ENCODE measurements at places on chromosomes 3 and 15.

GRCh38 chr3:127443581-127444375, 146.8 kb downstream of the TPRA1 start:
- DNase-seq = no peak

DNA sequence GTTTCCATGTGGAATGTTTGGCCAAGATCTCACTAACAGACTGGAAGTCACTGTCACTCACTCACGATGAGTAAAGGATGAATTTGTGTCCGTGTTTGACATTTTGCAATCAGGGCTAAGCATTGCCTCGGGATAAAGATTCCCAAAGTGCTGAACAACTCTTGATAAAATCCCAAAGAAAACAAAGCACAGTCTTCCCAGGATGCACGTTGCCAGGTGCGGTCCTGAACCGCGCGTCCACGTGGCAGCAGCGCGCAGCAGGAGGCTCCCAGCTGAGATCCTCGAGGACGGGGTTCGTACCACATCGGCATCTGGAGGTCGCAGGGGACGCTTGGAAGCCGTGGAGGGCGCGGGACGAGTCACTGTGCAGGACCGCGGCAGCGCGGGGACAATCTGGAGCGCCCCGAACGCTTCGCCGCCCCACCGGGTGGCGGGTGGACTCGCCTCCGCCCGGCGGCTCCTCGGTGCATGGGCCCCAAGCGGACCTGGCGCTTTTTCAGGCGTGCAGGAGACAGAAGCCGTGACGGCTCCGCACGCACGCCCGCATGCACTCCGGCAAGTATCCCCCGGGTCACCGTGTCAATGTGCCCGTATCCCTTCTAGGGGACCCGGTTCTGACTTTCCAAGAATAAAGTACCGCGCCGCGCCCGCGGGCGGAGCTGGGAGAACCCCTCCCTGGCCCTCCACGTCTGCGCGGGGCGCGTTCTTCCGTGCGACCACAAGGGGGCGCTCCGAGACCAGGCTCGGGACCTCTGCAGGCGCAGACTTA, 17.7 kb downstream of the CPN2 start:
- no peak for DNase-seq

DNA sequence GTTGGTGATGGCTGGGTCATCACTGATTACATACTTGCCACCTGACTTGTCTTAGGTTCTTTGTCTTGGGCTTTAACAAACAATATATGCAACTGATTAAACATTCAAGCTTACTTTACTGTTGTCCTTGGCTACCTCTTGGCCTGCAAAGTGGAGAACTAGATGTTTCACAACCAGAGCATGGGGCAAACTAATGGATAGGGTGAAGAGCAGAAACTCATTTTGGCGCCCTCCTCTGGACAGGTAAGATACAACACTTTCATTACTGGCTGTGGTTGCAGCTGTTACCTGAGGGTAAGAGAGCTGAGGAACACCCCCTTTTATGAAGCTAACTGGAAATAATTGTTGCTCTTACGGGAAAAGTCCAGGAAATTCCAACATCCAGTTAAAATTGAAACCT, 262.1 kb downstream of the NAALADL2 start:
- DNase-seq = no peak

GRCh38 chr15:90358124-90359033, 6.3 kb downstream of the ZNF774 start:
- no peak for DNase-seq

DNA sequence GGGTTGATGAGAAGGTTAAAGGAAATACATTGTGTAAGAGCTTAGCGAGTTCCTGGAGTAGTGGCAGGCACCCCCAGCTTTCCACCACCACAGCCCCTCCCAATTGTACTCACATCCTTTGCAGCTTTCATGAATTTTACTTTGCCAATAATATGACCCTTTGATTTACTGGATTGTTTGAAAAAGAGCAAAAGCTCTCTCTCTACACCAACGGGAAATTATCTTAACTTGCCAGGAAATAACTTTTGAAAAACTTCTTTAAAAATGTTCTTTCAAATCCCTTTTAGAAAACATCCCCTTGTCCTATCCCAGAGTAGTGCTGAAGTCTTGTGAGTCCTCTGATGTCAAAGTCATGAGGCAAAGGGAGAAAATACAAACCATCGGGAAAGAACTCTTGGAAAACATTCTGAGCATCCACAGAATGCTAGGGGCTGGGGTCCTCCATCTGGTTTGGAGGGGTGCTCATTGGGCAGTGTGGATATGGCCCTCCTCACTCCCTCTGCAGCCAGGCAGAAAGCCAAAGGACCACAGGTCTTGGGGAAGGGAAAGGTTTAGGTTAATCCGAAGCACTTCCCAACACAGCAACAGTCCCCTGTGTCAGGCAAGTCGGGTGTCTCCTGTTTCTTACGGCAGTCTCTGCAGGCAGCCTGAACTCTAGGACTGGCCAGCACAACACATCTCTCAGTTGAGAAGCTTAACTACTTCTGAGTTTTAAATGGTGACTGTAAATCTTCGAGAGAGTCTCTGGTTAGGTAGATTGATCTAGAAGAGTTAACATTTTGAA, 36.5 kb downstream of the BOC start:
- no peak for DNase-seq

DNA sequence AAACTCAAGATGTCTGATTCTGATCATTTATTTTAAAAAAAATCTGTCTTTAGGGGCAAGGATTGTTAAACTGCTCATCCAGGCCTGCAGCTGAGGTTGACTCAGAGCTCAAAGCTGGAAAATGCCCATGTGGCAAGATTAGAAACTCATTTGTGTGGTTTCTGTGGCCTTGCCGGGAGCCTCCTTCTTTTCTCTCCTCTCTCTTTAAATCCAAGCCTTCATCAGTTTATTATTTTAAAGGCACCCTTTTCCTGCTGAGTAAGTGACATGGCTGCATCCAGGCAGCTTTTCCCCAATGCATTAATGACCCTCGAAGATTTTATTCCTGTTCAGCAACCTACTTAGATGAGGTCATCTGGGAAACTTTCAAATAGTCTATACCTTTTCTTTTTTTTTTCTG, 221.3 kb upstream of the CDIN1 start:
- DNase-seq = no peak

GRCh38 chr3:148513096-148513543, 184.6 kb upstream of the AGTR1 start:
- no peak for DNase-seq

DNA sequence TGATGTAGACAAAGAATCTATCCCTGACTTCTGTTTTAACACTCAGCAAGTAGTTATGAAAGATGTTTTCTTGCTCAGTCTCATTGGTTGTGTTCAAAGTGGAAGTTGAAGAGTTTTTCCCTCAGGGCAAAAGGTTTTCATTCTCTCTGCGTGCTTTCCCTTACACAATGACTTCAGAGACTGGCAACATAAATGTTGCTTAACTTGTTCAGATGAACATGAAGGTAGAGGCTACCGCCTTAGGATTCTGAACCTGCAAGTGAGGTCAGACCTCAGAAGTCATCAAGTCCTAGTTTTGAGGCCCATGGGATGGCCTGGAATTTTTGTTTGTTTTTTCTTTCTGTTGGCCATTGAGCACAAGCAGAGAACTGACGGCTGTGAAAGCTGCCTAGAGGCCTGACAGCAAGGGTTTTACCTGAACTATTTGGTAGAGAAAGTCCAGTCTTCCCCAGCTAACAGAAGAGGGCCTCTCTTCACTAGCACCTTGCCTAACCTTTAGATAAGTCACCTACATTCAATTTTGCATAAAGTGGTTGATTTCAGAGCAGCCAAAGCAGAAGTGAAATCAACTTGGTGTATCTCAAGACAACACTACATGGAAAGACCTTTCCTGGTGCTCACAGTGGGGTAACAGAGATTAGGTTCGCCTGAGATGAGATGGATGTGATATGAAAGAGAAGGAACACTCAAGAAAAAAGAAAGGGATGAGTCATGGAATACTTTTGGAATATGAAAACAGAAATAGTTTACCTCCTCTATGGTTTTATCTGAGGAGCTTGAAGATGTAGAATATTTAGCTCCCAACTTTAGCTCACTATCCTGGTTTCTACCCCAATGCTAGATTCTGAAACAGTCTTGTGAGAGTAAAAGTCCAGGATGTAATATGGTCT, 53.6 kb upstream of the AP4E1 start:
- no peak for DNase-seq

DNA sequence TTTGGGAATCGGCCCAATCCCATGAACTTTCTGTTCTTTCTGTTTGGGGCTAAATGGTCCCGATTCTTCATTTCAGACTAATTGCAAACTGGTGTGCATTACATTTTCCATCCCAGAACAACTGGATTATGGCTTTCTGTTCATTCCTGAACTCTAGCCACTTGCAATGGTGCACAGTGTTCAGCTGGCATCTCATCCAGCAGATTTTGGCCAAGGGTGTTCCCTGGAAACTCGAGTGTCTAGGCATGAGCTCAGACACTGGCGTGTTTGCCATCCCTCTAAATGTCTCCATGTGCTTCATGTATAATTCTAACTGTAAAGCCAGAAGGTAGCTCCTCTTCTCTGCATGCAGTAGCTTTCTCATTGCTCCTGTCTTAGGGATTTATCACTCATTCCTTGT, 97.1 kb upstream of the MYZAP start:
- DNase-seq = no peak

GRCh38 chr3:132117642-132118041, 82.8 kb upstream of the CPNE4 start:
- DNase-seq = no peak

- no peak for DNase-seq
Measured at GRCh38 chr3:55288657-55289056, 198.4 kb downstream of the WNT5A start.

- no peak for DNase-seq
Measured at GRCh38 chr3:101702726-101703125, 16.2 kb upstream of the RPL24 start.

DNA sequence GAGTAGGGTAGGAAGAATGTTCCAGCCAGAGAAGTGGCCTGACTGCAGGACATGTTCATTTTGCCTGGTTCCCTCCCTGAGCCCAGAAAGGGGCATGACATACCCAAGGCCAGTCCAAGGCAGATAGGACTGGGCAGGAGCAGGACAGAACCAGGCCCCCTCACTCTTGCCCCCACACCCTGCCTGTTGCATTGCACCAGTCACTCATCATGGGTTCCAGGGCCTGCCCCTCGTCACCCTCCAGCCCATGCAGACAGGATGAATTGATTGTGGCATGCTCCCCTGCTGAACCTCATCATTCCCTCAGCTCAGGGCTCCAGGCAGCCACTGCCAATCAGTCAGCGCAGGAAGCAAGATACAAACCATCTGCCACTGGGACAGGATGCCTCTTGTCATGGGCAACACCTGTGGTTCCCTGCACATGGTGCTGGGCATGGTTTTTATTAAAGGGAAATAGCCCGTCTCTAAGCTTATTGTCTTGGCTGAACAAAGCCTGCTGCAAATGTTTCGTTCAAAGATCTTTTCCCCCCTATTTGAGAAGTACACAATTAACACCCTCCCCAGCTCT, 48.9 kb downstream of the RASGRF1 start:
- no peak for DNase-seq

GRCh38 chr3:149969940-149970715, 567 bp downstream of the PFN2 start:
- peak; percentile 53 for DNase-seq

DNA sequence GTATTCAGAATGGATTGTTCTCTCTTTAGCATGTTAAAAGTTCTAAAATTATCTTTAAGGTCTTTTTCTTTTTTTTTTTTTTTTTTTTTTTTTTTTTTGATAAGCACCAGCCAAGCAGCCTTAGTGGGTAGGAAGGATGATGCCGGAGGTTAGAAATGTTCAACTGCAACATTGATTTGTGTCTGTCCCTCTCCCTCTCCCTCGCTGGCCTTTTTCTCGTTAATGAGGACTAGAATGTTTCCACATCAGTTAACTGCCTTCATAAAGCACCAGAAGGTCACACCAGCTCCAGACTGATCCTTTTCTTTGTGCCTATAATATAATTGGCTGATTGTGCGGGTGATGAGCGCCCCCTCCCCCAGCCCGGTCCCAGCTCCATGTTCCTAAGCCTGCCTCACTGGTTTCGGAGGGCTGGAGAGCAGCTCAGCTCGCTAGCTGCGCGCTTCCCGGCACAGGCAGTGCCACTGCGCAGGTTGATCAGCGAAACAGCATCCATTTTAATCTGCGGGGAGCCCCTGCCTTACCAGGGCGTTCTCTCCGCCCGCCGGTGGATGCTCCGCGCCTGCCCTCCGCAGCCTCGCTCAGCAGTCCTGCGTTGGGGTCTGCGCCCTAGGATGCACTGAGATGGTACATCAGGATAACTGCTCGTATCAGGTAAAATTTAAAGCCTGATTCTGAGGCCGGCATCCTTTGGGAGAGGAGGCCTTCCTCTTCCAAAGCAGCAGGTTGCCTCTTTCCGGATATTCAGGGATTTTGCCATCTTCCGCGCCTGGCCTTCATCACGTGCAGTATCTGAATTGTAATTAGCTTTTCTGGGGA, 148.9 kb upstream of the IL12A start:
- DNase-seq = no peak

DNA sequence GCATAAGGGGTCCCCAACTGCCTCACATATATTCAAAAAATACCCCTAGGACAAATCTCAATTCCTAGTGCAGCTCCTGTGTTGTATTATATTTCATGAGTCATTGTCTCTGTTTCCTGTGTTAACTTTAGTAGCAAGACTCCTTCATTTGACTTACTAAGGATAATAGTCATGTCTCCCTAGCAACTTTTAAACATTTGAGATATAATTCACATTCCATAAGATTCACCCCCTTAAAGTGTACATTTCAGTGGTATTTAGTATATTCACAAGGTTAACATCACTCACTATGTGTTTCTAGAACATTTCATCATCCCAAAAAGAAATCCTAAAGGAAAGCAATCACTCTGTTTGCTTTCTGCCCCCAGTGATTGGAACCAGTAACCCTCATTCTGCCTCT, 121.3 kb upstream of the WNT7A start:
- no peak for DNase-seq

- no peak for DNase-seq
Measured at GRCh38 chr3:158808697-158809096, 6.8 kb downstream of the MFSD1 start.

GRCh38 chr15:71800835-71801745, 9.3 kb upstream of the NR2E3 start:
- DNase-seq = no peak

DNA sequence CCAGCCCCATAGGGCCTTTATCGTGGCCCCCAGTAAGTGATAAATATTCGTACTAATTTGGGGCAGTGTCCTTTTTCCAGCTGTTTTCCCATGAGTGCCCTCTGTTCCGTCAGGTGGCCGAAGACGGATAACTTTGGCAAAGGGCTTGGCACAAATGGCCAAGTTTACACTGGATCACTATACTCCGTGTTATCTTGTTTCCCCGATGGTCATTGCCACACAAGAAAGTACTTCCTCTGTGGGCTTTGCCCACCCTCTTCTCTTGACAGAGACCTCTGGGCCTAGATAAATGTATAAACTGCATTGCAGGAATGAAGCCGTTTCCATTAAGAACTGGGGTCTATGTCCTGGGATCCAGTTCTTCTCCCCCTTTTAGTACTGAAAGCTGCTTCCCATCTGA, 39.1 kb downstream of the SMAD3 start:
- no peak for DNase-seq

GRCh38 chr3:151227807-151228665, 25.0 kb upstream of the GPR171 start:
- DNase-seq = no peak

DNA sequence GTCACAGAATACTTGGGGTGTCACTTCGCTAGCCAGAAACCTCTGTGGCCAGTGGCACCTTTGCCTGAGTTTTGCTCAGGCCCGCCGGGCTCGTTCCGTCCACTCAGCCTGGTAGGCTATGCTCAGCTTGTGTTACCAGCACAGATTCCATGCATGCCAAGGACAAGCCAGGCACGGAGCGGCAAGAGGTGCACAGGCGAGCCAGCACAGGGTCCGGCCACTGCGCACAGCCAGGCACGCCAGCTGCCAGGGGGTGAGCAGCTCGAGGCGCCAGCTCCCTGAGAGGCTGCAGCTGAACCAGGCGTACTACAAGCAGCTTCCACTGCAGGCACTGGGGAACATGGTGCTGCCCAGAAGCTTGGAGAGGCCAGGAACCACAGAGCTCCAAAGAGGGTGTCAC, 14.7 kb downstream of the PCYT1A start:
- no peak for DNase-seq

Data from NCI-H510A (cell line).